ENCODE measurements at places on chromosomes 2 and 18. TPM values are rescaled to one million over a fixed set of nuclear protein-coding genes. Genes with fewer than 3 reads are reported as not detected.

DNA sequence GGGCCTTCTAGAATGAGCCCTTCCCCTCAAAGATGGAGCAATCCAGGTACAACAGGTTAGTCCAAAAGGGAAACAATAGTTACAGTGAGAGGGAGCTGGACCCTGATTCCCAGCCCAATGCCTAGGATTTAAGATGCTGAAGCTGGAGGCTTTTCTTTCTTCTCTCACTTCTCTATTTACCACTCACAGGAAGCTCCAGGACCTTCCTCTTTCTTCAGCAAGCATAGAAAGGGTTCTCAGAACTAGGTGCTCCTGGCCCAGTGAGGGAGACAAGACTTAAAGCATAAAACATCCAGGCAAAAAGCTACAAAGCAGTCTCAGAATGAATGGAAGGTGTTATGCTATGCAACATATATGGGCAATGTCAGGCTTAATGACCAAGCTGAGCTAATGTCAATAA lies 279.0 kb downstream of the SRBD1 start:
- DNase-seq = no peak

DNA sequence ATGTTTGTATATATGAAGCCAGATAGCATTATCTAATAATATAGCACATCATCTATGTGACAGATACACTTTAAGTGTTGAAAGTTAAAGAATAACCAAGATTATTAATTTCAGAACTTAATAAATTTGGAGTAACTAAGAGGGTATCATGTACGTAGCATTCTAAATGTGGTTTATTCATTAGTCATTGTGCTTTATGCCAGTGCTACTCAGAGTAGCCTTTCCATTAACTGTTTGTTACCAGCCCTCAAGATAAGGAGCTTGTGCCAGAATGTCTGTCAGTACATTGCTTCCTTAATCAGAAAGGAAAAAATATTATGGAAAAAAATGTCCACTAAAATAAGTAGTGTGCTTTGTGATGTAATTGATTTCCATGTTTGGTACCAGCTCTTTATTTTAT lies 94.9 kb upstream of the TWSG1 start:
- no peak for DNase-seq

The KCNG3 gene
- 0.04 TPM for polyA plus RNA-seq

GRCh38 chr2:179467111-179467510 lies 202.5 kb upstream of the SESTD1 start:
- DNase-seq = no peak

The ASPRV1 gene
- 1.9 TPM for polyA plus RNA-seq

DNA sequence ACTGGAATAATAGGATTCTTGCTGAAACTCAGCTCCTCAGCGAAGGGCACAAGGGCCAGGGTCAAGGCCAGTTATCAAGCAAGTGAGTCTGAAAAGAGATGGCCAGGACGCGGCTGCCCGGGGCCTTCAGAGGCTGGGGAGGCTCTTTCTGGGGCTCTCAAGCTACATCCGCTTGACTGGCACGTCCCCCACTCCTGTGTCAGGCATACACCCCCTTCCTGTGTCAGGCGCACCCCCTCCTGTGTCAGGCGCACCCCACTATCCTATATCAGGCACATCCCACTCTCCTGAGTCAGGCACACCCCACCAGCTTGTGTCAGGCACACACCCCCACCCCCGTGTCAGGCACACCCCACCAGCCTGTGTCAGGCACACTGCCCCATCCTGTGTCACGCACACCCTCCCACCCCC lies 91.8 kb downstream of the TPO start:
- DNase-seq = no peak

DNA sequence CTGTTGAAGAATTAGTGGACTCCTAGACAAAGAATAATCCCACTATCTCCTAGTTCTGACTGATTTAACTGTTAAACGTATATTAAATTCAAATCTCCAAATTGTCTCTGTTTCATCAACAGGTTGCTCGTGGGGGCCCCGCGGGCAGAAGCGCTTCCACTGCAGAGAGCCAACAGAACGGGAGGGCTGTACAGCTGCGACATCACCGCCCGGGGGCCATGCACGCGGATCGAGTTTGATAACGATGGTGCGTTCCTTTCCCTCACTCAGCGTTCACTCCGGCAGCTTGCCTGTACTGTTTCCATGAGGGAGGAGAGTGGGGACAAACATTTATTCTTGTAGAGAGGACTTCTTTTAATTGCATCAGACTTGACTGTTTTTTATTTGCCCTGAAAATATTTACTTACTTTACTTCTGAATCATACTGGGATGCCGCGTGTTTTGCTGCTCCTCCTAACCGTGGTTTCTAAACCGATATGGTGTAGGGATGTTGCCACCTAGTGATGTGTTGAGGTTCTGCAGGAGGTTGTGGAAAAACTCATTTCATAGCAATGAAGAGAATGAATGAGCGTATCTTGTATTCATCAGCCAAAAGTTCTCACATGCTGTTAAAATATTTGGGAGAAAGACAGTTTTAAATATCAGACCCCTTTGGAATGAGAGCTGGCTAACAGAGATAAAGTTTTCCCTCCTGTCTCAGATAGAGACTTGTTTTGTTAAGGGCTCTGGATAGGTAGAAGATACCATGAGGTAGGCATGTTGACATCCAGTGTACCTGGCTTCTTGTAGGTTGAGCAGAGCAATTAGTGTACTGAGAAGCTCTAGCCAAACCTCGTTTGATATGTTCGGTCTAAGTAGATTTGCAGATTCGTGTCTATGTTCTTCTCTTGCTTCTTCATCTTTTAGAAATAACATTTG lies 38.3 kb downstream of the ITGA6 start:
- peak; percentile 77 for DNase-seq

- no peak for DNase-seq
Observed at GRCh38 chr2:228180181-228181097, 1.0 kb downstream of the SPHKAP start.

DNA sequence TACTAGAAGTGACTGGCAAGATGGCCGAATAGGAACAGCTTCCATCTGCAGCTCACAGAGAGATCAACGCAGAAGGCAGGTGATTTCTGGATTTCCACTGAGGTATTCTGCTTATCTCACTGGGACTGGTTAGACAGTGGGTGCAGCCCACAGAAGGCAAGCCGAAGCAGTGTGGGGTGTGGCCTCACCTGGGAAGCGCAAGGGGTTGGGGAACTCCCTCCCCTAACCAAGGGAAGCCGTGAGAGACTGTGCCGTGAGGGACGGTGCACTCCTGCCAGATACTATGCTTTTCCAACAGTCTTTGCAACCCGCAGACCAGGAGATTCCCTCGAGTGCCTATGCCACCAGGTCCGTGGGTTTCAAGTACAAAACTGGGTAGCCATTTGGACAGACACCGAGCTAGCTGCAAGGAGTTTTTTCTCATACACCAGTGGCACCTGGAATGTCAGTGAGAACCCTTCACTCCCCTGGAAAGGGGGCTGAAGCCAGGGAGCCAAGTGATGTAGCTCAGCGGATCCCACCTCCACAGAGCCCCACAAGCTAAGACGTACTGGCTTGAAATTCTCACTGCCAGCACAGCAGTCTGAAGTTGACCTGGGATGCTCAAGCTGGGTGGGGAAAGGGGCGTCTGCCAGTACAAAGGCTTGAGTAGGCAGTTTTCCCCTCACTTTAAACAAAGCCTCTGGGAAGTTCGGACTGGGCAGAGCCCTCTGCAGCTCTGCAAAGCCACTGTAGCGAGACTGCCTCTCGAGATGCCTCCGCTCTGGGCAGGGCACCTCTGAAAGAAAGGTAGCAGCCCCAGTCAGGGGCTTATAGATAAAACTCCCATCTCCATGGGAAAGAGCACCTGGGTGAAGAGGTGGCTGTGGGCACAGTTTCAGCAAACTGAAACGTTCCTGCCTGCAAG lies 40.1 kb downstream of the PLEK start:
- no peak for DNase-seq

GRCh38 chr2:74702001-74702715 lies 48.1 kb downstream of the SEMA4F start:
- DNase-seq = no peak

The TMEM214 gene
- 49.8 TPM for polyA plus RNA-seq

DNA sequence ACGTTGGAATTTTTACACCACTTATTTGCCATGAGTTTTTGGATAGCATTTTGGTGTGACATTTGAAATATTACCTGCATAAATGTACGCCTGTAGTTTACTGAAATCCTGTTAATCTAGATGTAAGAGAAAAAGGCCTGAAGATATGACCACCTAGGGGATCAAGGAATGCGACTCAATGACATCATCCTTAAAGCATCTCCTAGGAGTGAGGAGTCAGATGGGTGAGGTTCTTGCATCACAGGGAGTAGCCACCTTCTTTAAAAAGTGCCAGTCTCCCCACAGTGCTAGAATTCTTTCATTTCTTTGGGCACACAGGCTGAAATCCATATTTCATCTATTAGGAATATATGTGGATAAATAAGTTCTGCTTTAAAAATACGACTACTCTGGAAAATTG lies 34.5 kb downstream of the ADCYAP1 start:
- DNase-seq = no peak

GRCh38 chr2:174322746-174323145 lies 12.0 kb upstream of the SP9 start:
- DNase-seq = no peak

GRCh38 chr2:42954227-42954962 lies 162.0 kb upstream of the HAAO start:
- no peak for DNase-seq

DNA sequence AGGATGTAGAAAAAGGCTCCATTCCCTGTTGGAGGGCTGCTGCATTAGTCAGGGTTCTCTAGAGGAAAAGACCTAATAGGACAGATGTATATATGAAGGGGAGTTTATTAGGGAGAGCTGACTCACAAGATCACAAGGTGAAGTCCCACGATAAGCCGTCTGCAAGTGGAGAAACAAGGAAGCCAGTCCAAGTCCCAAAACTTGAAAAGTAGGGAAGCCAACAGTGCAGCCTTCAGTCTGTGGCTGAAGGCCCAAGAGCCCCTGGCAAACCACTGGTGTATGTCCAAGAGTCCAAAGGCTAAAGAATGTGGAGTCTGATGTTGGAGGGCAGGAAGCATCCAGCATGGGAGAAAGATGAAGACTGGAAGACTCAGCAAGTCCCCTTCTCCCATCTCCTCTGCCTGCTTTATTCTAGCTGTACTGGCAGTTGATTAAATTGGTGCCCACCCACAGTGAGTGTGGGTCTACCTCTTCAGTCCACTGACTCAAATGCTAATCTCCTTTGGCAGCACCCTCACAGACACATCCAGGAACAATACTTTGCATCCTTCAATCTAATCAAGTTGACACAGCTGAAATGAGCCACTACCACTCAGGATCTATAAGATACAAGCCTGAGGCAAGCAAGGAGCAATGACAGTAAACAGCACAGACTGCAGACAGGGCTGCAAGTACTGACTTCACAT lies 30.0 kb upstream of the ATG16L1 start:
- no peak for DNase-seq

The DNAH7 gene
- polyA plus RNA-seq = 0.28 TPM

GRCh38 chr2:62992561-62992960 lies 58.1 kb upstream of the OTX1 start:
- DNase-seq = no peak

Measured in urinary bladder (tissue), 4 donors.